ENCODE measurements at places on chromosomes 1 and 21.

DNA sequence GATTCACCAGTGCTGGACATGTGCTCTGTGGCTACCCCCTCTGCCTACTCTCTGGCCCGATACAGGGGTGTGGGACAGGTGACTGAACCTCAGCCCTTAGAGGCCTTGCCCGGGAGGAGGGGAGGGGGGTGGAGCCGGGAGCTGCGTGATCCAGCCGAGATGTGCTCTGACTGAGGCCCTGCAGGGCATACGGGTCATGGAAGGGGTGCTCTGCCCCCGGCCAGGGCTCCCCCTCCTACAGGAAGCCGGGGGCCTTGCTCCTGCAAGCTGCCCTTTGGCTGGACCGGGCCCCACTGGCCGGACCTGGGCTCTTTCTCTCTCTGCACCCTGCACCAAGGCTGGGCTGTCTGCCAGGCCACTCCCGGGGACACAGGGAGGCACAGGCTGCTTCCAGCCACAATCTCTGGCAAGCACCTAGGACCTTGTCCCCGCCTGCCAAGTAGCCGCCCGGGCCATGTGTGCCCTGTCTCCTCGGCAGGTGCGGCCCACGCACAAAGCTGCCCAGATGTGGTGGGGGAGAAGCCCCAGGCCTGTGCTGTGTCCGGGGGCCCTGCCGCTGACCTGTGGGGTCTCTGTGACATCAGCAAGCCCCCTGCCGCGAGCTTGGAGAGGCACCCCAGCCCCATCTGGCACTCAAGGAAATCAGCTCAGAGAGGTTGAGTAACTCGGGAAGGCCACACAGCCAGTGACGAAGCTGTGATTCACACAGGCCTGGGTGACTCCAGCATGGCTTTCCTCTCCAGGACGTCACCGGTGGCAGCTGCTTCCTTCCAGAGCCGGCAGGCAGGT is 1.5 kb downstream of the SCNN1D start:
- ATAC-seq: no peak

DNA sequence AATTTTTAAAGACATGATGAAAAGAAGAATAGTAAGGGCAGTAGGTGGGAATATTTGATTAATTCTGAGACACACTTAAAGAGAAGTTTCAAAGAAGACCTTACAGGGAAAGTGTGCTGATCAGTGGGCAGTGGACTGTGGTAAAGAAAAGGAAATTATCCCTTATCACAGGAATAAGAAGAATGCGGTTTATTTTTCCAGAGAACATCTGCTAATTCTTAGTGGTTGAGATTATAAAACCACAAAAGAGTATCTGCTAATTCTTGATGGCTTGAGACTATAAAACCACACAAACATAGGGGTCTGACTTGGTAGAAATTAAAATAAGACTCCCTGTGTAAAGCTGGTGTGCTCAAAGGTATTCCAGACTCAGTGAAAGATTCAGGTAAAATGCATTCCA is 60.0 kb upstream of the KCTD3 start:
- no peak for ATAC-seq

DNA sequence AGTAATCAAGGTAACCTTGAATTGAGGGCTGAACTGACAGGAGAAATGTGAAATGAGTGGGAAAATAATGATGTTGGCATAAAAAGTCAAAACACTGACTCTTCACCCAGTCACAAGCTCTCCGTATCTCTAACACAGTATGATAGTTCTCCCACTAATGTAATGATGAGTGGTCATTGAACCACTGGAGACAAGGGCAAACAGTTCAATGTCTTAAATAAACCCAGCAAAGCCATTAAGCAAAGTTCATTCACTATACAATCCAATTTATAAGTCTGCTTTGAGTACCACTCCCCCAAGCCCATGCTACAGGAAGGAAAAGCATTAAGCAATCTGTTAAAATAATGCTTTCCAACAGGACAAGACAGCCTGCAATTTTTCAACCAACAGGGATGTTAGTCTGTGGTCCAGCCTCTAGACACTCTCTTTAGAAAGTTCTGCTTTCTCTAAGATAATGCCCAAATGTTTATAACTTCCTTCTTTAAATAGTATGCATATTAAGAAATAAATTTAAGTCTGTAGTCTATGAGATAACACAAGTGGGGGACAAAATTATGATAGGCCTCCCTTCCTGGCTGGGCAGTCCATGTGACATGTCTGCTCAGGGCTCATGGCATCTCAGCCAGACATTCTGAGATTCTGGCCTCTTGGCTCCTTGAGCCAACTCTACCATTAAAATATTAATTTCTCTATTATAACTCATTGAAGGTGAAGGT is 25.5 kb upstream of the DDAH1 start:
- no peak for ATAC-seq

DNA sequence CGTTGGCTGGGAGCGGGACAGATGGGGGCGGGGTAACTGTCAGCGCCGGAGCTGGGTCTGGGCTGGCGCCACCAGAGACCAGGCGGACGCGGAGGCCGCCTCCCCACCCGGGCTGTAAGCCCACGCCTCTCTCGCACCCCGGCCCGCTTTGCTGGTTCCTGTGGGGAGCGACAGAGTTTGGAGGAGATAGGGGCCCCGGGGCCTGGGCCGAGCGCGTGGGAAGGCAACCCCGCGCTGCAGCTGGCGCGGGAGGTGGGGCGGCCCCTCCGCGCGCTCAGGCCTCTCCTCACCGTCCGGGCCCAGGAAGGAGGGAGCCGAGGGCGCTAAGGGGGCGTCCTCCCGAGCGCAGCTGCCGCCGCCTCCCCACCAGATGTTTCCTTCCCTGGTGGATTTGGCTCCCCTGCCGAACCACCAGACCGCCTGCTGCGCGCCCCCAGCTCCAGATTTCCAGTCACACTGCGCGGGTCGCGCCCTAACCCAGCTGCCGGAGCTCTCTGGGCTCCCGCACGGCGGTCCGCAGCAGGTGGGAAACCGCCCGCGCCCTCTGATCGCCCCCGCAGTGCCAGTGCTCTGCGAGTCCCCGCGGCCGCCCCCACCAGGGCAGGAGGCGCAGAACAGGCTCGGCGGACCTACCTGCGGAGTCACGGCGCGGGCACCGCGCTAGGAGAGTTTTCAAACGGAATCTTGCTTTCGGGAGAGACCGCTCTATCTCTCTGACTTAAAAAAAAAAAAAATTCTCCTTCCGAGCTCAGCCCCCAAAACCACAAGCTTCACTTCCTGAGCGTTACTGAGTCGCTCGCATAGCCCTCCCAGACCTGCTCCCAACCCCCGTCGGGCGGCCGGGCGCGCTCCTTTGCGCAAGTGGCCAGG is 1.1 kb downstream of the GFI1 start:
- no peak for ATAC-seq

DNA sequence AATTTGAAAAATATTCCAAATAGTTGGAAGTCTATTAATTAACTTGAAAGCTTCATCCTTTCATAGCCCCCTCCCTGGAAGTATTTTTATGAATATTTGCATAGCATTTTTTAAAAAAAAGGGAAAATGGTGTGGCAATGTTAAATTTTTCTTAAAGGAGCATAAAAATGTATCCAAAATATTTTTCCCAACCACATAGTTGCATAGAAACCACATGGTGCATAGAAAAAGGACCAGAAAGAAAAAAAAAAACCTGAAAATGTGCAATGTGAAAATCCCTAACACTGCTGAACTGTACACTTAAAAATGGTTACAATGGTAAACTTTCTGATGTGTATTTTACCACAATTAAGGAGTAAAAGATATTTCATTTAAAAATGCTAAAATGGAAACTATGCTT is 8.0 kb downstream of the C1orf167 start:
- ATAC-seq: no peak

GRCh38 chr1:24295535-24295934 is 23.6 kb upstream of the GRHL3 start:
- no peak for ATAC-seq

DNA sequence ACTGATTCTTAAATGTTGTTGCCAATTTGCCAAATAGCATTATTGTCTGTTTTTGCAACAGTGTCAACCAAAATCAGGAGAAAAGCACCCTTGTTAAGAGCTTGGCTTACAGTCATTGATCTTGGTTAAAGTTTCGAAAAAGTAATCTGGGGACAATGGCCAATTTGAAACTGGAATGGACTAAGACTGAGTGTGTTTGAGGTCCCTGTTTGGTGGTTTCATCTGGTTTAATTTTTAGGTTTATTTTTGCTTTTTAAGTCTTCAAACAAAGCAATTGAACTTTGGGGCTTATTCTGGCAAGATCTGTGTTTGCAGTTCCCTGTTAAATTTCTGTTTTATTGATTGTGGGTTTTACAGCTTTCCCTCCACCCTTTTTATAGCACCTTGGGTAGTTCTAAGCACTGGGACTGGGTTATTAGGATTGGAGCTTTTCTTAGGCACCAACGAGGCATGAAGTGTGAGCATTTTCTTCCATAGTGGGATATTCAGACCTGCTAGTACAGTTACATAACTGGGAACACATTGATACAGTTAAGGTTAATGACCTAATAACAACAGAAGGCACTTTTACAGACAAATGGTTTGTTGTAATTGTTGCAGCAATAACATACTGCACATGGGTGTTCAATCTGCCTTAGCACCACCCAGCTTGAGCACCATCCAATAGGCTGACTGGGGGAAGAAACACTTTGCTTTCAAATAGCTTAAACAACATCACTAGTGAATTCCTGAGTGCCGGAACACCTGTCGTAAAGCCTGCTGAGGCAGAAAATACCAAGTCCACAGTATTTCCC is 40.6 kb upstream of the MAP10 start:
- peak; percentile 31 for ATAC-seq

GRCh38 chr1:26391450-26391849 is 18.9 kb upstream of the ZNF683 start:
- ATAC-seq: no peak

DNA sequence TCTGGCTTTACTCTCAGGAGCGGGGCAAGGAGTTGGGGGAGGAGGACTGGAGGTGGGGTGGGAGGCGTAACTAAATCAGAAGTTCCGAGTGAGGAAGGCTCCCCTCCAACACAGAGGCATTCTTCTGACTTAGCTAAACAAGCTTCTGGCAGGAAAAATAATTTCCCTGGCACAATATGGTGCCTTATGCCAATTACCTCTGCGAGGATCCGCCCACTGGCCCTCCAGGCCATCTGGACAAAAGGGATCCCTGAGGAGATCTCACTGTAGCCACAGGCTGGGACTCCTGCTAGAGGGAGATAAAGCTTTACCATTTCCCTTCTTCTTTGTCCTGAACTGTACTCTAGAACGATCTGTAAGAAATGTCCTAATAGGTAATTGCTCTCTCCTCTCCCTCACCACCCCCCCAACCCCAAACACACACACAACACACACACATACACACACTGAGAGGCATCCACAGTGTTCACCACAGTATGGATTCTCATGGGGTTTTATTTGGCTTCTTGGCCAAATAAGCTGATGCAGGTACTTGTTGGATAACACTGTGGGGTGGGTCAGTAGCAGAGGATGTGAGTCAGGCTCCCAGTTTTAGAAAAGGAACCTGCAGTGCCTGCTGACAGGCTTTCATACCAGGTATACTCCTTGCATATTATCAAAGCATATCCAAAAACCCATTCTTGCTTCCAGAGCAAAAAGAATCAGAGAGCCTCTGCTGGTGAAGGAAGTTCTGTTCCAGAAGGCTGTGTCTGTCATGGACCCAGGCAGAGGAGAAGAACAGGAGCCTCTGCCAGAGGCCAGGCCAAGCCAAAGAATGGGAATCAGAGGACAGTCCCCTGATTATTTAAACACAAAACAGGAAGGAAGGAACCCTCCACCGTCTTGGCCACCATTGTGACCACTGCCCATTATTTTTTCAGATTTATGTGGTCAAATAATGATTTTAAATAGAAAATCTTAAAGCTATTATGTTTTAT is 169.1 kb downstream of the C1orf21 start:
- peak; percentile 54 for ATAC-seq

GRCh38 chr1:226309398-226310244 is 657 bp upstream of the LIN9 start:
- ATAC-seq: peak; percentile 16

GRCh38 chr1:35505911-35506798 is 51.0 kb downstream of the KIAA0319L start:
- no peak for ATAC-seq

- ATAC-seq: no peak
These were observed 48.6 kb upstream of the LRRC8B start for GRCh38 chr1:89476072-89476471.

DNA sequence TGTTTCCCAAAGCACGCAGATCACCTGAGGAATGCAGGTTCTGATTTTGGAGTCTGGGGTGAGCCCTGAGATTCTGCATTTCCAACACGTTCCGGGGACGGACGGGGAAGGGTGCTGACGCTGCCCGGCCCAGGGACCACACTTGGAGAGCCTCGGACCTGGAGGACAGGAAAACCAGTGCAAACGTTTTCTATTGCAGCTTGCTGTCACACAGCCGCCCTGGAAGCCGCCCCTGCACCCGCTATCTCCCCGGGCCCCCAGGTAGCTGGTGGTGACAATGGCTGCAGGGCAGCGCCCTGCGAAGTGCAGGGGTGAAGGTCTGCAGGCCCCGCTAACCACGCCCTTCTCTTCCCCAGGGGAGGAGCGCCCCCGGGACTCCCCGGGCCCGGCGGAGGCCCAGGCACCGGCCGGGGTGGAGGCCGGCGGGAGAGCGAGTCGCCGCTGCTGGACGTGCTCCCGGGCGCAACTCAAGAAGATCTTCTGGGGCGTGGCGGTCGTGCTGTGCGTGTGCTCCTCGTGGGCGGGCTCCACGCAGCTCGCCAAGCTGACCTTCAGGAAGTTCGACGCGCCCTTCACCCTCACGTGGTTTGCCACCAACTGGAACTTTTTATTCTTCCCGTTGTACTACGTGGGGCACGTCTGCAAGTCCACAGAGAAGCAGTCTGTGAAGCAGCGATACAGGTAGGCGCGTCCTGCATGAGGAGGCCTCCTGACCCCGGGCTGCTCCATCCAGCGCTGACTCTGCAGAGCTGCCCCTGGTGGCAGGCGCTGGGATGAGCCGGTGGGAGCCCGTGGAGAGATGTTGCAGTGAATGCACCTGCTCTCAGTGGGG is 142.0 kb upstream of the COA6 start:
- ATAC-seq: no peak

DNA sequence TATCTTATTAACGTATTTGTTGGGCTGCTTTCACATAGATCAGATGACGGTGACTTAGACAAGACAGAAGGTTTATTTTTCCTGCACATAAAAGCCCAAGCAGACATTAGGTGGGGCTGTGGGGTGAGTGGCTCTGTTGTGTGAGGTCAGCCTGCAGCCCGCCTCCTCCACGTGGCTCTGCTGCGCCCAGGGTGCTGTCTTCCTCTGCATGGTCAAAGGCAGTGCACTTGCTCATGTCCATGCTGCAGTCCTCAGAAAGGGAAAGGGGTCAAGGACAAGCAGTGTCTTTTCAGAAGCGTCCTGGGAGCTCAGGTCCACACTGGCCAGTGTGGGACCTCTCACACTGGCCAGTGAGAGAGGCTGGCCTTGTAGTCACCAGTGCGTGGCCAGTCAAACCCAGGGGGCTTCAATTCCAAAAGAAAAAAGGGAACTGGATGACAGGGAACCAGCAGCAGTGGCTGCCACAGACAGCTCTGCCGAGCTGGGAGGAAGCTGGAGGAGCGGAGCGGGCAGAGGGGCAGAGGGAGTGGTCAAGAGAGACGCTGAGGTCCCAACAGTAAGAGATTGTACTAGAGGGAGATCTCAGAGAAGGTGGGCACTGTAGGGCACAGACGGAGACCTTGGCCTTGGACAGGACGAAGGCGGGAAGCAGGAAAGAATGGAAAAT is 35.9 kb upstream of the SLC45A1 start:
- ATAC-seq: no peak

GRCh38 chr1:8858888-8859706 is 19.4 kb downstream of the ENO1 start:
- ATAC-seq: peak; percentile 64
